ENCODE measurements at places on chromosomes 1 and 21.

GRCh38 chr1:166166329-166166697 lies 488 bp downstream of the FAM78B start:
- DNase-seq = no peak

GRCh38 chr1:153535242-153536011 lies at the start of gene S100A6:
S100A6 (minus strand) TSS chr1:153535991; CDS start chr1:153535339, 652 bp downstream.
- no peak for DNase-seq

DNA sequence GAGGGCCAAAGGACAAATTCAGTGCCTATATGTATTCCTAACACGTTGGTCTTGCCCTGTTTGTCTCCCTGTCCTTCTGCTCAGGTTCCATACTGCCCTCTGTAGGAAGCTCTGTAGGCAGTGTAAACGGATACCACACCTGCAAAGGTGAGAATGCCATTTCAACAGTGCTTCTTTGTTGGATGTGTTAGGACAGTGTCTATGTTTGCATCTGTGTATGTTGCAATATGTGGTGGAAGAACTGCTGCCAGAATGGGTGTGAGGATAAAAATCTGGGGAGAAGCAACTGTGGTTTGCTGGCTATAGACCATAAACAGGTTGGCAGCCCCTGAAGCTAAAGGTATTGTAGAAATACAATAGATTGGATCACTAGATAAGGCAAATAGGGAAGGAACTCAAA lies 113.1 kb upstream of the BMP8A start:
- no peak for DNase-seq

DNA sequence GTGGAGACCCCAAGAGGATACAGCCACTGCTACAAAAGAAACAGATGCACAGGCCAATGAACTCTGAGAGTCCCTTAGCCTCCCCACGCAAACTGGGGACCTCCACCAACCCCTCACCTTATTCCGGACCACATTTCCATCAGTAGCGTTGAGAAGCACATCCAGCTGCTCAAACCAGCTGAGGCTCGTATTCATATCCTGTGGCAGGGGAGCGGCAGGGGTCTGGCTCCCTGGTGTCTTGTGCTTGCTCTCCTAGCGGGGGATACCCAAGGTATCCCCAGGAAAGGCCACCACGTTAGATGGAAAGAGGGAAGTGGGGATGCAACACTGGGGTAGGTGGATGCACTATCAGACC lies 481 bp downstream of the CCDC163 start:
- no peak for DNase-seq

- DNase-seq = no peak
Observed at GRCh38 chr21:42560517-42561179, 47.0 kb downstream of the SLC37A1 start.

GRCh38 chr1:176831150-176831549 lies 333.4 kb downstream of the ASTN1 start:
- no peak for DNase-seq

GRCh38 chr1:218294546-218294945 lies 9.5 kb downstream of the RRP15 start:
- DNase-seq = no peak

GRCh38 chr1:30036229-30036547 lies 687.2 kb downstream of the MATN1 start:
- DNase-seq = no peak

DNA sequence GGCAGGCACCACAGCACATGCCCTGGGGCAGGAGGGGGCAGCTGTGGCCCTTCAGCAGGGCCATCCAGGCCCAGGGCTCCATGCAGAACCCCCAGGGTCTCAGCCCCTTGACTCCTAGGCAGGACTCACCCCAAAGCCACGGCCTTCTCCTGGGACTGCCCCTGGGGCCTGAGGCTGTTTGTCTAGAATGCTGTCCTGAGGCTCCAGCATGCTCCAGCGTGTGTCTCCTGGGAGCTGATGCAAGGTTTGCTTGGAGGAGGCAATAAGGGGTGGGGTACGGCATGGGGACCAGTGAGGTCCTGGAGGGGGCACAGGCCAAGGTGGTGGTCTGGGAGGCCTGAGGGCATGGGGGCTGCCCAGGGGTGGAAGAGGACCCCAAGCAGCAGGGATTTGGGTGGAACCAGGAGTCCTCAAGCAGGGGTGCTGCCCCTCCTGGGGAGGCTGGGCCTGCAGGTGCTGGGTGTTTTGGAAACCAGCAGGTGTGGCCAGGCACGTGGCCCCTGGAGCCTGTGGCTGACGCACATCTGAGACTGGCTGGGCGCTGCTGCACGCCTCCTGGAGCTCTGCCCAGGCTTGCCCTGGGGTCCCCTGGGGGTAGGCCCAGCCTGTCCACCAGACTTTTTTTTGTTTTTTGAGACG lies 7.8 kb upstream of the CALML6 start:
- DNase-seq = no peak

All from hindlimb muscle (tissue), 1 donor.